ENCODE measurements at places on chromosomes 6 and 20.

DNA sequence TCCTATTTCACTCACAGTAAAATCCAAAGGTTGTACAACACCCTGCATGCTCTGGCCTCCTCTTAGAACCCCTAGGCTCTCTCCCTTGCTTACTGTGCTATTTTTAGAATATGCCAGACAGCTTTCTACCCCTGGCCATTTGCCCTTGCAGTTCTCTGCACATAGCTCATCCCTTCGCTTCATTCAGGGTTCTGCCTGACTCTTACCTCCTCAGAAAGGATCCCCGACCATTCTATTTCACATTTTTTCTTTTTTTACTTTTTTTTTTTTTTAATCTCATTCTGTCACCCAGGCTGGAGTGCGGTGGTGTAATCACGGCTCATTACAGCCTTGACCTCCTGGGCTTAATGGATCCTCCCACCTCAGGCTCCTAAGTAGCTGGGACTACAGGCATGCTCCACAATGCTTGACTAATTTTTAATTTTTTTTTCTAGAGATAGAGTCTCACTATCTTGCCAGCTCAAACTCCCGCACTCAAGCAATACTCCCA lies 33.6 kb downstream of the COMMD7 start:
- no peak for DNase-seq

DNA sequence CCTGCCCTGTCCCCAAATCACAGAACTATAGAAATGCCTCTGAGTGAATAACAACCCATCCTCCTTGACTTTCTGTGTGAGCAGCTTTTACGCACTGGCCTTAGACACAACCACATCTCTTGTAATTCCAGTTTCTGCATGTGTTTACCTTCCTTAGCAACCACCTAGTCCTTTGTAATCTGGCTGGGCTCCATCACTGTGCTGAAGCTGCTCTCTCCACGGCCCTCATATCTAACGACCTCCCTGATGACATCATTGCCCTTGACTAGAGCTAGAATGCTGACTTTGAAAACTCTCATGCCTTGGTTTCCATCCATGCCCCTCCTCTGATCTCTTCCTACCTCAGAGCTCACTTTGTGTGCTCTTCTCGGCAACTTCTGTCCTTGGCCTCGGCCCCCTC lies 30.5 kb upstream of the GLP1R start:
- DNase-seq, result no peak

- DNase-seq, result no peak
Measured at GRCh38 chr20:676967-677366, 1.4 kb upstream of the SCRT2 start.

GRCh38 chr6:135743476-135743875 lies 108.0 kb upstream of the PDE7B start:
- DNase-seq, result no peak

DNA sequence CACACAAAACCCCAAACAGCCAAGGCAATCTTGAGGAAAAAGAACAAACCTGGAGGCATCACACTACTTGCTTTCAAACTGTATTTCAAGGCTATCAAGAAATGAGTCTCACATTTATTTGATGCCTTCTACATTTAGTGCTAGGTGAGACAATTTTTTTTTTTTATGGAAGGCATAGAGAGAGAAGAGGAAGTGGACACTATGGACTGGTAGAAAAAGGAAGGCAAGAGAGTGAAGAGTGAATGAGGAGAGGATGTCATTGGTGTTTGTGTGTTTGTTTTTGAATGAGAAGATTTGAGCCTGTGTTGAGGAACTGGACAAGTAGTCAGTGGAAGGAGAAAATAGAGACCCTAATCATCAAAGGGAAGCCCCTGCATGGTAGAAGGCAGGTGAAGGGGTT lies 182.0 kb upstream of the JAG1 start:
- DNase-seq, result no peak

DNA sequence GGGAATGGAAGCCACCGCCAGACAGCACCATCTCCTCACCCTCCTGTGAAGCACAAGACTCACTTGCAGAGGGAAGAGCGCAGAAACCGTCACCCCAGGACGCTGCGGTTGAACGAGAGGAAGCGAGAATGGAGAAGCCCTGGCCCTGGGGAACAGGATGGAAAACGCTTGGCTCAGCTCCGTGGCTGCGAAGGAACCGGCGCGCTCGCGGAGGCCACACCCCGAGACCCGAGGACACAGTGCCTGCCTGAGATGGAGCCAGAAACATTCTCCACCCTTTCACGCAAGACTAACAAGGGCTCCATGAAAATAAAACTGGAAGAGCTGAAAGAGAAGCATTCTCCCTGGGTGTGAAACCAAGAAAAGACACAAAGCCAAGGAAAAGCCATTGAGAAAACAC lies 25.3 kb upstream of the CHRNA4 start:
- DNase-seq, result no peak

- no peak for DNase-seq
Measured at GRCh38 chr6:52720321-52720720, 43.0 kb downstream of the GSTA2 start.

- no peak for DNase-seq
Measured at GRCh38 chr6:121491576-121491975, 56.1 kb downstream of the GJA1 start.

DNA sequence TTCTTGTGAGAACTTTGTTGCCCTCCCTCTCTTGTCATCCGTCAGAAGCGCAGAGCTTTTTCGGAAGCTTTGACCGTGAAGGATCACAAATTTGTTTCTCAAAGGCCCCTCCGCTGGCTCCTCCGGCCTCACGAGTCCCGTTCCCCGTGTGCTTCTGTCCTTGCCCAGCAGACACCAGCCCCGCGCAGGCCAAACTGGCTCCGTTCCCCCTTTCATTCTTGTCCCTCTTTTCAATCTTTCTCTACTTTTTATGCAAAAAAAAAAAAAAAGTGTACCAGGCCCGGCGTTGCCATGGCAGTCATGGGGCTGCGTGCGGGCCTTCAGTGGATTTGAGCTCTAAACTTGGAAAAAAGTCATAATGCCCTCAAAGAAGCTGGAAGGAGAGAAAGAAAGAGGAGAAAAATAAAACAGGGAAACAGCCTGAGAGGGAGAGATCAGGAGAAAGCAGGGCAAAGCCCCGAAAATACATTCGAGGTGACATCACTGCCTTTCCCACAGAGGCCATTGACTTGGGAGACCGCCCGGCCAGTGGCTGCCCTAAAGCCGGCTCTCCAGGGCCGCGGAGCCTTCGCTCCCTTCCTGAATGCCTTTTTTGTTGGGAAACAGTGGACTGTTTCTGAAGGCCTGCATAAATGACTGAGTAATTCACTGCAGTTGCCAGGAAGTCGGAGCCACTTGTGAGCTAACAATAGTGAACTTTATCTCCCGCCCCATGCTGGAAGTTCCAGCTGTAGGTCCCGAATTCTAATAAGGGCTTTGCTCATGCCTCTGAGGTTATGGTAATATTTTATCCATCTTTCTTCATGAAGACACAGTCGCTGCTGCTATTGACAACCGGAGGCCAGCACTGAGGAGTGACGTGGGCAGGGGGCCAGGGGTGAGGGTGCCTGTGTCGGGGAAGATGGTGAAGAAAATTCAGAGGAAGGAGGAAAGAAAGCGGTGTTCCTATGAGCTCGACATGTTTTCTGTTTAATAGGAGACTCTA lies 670.9 kb downstream of the QKI start:
- DNase-seq, result no peak

GRCh38 chr6:150865043-150865405 lies 478 bp upstream of the MTHFD1L start:
- DNase-seq, result no peak

DNA sequence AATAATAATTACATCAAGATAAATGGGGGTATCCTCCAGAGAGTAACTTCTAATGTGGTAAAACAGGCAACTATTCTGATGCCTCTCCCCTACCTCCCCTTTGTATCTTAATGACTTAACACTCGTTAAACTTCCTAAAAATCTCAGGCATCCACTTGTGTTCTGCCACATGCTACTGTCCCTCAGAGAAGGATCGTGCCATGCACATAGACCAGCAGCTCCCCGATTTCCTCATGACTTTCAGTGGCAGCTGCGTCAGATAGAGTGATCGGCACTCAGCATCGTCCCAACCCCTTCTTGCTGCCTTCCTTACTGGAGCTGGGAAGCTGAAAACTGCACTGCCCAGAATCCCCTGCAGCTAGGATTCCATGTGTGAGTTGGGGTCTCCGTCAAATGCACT lies 32.1 kb downstream of the RIPOR2 start:
- no peak for DNase-seq

DNA sequence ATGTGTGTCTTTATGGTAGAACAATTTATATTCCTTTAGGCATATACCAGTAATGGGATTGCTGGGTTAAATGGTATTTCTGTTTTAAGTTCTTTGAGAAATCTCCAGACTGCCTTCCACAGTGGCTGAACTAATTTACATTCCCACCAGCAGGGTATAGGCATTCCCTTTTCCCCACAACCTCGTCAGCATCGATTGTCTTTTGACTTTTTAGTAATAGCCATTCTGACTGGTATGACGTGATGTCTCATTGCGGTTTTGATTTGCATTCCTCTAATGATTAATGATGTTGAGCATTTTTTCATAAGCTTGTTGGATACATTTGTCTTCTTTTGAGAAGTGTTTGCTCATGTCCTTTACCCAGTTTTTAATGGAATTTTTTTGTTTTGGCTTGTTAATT lies 5.3 kb upstream of the TASP1 start:
- no peak for DNase-seq

GRCh38 chr6:12848964-12849808 lies 132.6 kb downstream of the PHACTR1 start:
- DNase-seq, result no peak

DNA sequence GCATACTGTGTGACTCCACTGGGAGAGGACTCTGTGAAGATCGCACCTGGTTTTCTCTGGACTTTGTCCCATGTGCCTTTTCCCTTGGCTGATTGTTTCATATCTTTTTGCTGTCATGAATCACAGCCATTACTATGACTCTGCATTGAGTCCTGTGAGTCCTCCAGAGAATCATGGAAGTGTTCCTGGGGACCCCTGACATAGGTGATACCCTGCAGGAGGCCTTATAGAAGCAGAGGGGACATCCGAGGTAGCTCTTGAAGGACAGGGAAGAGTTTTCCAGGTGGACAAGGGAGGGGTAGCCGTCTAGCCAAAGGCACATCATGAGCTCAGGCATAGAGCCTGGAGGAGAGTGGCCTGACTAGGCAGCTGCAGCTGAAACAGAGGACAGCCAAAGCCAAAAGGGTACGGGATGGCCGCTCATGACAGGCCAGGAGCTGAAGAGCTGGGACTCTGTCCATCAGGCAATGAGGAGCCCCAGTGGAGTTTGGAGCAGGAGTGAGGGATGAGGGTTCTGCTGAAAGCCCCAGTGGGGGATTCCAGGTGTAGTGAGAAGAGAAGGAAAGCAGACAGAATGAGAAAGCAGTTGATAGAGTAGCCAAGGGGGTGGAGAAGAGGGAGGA lies 86.6 kb upstream of the TOX2 start:
- DNase-seq, result no peak

DNA sequence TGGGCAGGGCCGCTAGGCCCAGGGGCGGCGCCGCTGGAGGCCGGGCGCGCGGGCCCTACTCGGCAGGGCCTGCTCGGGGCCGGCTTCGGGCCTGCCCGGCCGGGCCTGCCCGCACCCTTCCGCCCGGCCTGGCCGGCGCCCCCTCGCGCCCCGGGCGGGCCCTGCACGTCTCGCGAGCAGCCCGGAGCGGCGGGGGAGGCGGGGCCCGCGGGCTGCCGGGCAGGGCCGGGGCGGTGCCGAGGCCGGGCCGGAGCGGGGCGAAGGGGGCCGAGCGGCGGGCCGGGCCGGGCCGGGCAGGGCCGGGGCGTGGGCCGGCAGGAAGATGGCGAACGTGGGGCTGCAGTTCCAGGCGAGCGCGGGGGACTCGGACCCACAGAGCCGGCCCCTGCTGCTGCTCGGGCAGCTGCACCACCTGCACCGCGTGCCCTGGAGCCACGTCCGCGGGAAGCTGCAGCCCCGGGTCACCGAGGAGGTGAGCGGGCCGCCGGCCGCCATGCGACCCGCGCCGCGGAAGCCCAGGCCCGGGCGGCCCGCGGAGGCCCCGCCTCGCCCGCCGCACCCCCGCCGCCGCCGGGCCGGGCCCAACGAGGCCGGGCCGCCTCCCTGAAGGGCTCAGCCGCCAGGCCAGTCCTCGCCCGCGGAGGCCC lies at the start of gene NPEPL1:
Gene NPEPL1 (plus strand): TSS at position 222 of the 647 bp plus-strand sequence. CDS start 101 bp downstream, at position 323.
- DNase-seq, result no peak

DNA sequence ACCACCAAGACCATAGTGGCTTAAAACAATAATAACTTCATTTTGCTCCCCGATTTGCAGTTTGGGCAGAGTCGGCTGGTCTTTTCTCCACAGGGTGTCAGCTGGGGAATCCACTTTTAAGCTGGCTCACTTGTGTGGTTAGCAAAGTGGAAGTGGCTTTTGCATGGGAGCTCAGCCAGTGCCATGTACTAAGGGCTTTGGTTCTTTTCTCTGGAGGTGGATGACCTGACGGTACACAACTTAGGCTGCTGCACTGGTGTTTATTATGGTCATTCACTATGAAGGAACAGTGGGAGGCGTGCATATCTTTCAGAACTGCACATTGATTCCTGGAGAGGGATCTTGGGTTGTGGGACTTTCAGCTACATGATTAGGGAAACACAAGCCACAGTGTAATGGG lies 141.0 kb downstream of the OR2B2 start:
- DNase-seq, result no peak

GRCh38 chr6:44131892-44132291 lies 4.5 kb downstream of the TMEM63B start:
- DNase-seq, result no peak

DNA sequence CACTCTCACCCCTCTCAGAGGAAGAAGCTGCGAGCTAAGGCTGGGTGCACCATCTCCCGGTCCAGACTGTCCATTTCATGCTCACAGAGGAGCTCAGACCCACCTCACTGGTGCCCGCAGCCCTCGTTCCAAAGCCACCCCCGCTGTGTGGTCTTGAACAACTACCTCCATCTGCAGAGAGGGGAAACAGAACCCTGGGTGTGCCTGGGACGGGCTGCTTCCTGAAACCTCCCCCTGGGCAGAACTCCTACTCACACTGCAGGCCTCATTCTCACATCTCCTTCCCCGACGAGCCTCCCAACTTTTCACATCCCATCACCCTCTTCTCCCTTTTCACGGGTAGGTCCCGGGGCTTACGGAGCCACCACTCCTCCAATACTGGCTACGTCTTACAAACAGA lies 18.1 kb downstream of the PMEPA1 start:
- no peak for DNase-seq
